WTC11 (cell line): ENCODE measurements at places on chromosomes 5 and 9.

GRCh38 chr5:32572778-32573480 is 12.4 kb upstream of the SUB1 start:
- no peak for DNase-seq

GRCh38 chr9:13001989-13002580 is 227.3 kb downstream of the LURAP1L start:
- DNase-seq = no peak

DNA sequence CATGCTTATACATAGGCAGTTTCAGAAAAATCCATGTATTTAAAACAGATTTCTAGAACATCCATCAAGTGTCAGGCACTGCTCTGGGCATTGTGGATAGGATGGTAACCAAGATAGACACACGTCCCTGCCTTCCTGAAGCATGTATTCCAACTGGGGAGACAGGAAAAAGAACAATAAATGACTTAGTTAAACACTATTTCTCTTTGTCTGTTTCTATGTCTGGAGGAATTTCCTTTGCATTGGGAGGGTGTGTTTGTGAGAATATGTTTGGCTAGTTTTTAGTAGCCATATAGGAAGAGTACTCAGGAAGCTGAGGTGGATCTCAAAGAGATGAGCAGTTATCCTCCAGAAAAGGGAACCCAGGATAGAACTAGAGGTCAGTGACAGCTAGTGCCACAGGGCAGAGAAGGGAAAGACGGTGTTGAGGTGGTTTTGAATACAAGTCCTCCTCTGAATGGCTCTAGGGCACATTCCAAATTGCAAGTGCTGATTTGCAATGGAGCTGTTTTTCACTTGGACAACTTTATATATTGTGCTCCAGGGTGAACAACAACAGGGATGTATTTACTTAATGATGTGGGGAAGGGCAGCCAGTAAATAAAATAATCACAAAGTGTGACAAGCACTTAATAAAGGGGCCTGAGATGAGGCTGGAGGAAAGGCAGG is 144.7 kb upstream of the SHB start:
- no peak for DNase-seq

GRCh38 chr9:107280543-107280942 is 2.5 kb upstream of the RAD23B start:
- DNase-seq = no peak

DNA sequence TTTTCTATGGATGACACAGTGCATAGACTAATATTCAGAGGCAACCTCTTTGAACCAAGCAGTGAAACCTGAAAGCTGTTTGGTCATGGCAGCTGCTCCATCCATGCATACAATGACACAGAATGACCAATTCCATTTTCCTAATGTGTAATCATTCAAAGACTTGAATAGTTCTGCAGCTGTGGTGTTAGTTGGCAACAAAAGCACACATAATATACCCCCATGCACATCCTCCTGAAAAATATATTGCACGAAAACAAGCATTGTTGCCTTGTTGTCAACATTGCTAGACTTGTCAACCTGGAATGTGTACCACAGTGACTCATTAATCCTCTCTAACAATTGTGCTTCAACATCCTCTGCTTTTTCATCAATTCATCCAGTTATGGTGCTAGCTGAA is 71.0 kb upstream of the SEMA6A start:
- DNase-seq = no peak

DNA sequence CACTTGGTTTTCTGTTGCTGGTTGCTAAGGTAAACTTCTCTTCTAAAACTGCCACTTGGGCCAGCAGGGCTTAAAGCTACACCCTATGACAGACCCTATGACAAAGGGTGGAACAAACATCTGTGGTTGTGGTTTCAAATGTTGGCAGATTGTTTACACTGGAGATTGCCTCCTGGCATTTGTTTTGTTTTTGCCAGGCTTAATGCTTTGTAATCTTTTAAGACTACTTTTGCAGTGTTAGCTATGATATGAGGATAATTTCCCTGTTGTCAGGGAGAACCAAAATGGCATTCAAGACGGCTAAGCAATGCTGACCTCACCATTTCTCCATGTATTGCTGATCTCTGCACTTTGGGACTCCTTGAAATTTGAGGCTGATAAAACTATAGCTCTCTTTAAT is 50.3 kb downstream of the MAMDC2 start:
- DNase-seq = no peak

DNA sequence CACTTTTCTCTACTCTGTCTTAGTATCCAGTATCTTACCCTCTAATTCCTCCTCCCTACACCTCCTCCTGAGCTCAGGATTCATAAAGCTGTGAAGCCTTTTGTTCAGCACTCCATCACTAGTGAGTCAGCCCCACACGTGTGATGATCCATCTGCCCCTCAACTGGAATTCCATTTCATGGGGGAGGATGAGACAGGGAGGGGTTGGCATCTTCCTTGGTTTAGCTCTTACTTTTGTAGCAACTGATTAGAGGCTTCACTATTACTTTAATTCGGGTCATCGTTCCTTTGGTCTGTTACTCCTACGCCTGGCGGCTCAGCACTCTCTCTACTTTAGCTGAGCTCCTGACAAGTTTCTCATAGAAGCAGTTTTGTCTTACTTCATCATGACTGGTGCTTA is 11.8 kb downstream of the BTNL8 start:
- DNase-seq = no peak

- DNase-seq = peak; percentile 98
Measured at GRCh38 chr9:123360161-123361085, 4.4 kb downstream of the CRB2 start.

GRCh38 chr5:78624011-78624541 is 24.5 kb downstream of the LHFPL2 start:
- DNase-seq = no peak

GRCh38 chr9:126957687-126958053 is 43.1 kb downstream of the RALGPS1 start:
- no peak for DNase-seq

DNA sequence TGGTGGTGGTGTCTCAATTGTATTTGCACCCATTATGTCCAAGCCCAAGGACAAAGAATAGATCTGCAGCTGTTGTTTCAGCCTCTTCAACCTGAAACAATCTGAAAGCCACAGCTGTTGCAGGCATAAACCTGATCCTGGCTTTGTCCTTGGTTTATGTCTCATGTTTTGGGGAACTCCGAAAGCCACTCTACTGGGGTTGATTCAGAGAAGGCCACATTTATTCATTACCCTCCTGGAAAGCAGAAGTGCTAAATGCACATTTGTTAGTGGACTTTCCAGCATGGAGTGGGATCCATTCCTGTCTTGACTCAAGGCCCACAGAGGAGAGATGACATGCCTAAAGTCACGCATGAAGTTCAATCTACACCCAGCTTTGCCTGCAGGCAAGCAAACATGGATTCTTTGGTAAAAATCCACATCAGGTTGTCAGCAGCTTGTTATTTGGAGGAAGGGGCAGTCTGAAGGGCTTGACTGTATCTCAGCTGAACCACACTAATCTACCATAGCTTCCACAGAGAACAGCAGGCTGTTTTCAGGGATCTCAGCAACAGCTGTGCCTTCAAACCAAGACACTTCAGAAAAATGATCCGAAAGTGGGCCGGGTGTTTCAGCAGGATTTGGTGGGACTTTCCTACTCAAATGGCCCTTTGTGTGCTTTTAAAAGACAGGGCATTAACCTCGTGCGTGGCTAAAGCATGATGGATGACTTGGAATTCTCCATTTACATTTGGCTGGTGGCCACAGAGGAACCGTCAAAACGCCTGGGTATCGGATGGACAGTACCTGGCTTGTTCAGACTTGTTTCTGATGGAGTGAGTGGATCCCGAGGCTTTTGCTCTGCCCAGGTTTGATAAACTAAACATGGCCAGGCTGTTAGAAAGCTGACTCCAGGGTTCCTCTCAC is 36.2 kb upstream of the ADAM19 start:
- DNase-seq = no peak

DNA sequence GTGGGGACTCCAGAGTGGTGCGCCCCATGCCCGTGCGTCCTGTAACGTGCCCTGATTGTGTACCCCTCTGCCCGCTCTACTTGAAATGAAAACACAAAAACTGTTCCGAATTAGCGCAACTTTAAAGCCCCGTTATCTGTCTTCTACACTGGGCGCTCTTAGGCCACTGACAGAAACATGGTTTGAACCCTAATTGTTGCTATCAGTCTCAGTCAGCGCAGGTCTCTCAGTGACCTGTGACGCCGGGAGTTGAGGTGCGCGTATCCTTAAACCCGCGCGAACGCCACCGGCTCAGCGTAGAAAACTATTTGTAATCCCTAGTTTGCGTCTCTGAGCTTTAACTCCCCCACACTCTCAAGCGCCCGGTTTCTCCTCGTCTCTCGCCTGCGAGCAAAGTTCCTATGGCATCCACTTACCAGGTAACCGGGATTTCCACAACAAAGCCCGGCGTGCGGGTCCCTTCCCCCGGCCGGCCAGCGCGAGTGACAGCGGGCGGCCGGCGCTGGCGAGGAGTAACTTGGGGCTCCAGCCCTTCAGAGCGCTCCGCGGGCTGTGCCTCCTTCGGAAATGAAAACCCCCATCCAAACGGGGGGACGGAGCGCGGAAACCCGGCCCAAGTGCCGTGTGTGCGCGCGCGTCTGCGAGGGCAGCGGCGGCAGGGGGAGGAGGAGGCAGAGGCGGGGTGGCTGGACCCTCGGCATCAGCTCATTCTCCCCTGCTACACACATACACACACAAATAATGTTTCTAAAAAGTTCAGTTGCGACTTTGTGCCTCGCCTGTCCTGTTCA is 668 bp downstream of the GLIS3 start:
- peak; percentile 50 for DNase-seq

- DNase-seq = no peak
Measured at GRCh38 chr9:82491604-82492003, 503.0 kb downstream of the SPATA31D1 start.

- DNase-seq = peak; percentile 43
Measured at GRCh38 chr9:28970241-28970654, 1397.0 kb upstream of the C9orf72 start.

GRCh38 chr5:14581891-14582796 is 552 bp downstream of the OTULINL start:
- peak; percentile 67 for DNase-seq

DNA sequence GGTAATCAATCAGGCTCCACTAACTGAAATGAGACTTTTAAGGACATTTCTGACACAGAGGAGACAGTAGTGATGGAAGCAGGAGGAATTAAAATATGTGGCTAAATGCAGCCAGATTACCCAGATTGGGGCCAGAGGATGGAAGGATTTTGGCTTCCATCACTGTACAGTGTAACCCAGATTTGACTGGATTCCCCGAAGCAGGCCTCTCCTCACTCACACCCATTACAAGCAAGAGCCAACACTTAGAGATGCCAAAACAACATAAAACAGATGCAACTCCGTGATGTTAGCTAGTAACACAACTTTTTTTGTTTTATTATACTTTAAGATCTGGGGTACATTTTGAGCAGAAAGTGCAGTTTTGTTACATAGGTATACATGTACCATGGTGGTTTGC is 17.6 kb downstream of the TEK start:
- DNase-seq = no peak
